Caco-2 (cell line): ENCODE measurements at places on chromosomes 12 and 14.
A peak's percentile ranks its signal among the peaks of the same experiment; 100 is the strongest.

DNA sequence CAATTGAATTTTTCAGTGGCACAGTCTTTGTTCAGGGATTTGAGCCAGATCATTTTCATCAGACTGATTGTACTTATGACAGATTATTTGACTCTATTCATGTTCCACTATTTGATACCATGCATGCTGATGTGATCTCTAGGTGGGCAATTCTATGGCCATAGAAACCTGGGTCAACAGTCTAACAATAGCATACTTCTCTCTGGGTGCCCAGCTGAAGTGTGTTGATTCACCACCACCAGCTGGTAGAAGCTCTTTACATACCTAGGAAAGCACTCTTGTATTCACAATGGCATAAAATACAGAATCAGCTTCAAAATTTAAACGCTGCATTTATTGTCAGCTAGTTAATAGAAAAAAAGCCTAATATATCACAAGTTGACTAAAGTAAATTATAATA lies 90.2 kb upstream of the TMTC2 start:
- no peak for DNase-seq

- DNase-seq: no peak
Observed at GRCh38 chr12:52195065-52195730, 3.4 kb upstream of the KRT80 start.

GRCh38 chr14:90544566-90544965 lies 147.7 kb downstream of the CALM1 start:
- no peak for DNase-seq

DNA sequence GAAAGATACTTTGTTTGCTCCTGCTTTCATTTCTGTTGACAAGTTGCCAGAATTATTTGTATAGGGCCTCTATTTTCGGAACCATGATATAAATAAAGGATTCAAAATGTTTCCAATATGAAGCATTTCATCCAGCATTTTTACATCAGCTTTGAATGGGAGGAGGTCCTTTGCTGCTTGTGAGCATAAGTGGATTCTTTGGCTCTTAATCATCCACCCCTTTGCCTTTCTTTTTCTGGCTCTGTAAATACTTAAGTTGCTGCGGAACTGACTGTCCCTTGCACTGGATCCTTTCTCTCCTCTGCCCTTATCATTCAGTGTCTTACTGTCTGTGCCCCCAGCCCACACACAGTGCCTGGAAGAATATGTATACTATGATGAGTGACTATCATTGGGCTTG lies 357.3 kb upstream of the RGS6 start:
- no peak for DNase-seq

- no peak for DNase-seq
Observed at GRCh38 chr12:116236976-116237375, 40.5 kb downstream of the MED13L start.

DNA sequence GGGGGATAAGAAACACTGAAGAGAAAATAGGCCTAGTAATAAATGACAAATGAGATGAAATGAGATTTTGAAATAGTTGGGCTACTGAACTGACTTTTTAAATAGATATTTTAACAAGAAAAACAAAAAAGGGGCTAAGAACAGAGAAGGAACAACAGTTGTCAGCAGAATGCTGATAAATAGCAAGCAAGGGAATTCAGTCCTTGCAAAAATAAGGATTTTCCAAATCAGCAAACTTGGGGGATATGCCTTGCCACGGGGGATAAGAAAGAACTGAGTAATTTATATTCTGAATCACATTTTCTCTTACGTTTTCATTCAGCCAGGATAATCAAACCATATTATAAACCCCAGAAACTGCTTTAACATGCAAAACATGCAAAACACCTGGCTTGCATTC lies 12.9 kb upstream of the CCDC196 start:
- no peak for DNase-seq

DNA sequence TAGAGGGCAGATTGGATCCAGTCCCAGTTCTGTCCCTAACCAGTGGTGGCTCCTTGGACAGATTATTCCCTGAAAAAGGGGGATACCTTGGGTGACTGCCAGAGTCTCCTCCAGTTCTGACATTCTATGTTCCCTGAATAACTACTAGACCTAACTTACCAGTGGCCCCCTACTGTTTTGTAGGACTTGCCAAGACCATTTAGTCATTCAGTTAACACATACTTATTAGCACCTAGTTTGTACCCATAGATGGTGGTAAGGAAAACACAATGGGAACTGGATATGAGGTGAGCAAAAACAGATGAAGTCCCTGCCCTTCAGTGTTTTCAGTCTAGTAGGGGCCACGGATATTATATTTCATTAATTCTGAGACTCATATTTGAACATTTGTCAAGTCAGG lies 3.5 kb downstream of the PRPF40B start:
- DNase-seq: no peak

DNA sequence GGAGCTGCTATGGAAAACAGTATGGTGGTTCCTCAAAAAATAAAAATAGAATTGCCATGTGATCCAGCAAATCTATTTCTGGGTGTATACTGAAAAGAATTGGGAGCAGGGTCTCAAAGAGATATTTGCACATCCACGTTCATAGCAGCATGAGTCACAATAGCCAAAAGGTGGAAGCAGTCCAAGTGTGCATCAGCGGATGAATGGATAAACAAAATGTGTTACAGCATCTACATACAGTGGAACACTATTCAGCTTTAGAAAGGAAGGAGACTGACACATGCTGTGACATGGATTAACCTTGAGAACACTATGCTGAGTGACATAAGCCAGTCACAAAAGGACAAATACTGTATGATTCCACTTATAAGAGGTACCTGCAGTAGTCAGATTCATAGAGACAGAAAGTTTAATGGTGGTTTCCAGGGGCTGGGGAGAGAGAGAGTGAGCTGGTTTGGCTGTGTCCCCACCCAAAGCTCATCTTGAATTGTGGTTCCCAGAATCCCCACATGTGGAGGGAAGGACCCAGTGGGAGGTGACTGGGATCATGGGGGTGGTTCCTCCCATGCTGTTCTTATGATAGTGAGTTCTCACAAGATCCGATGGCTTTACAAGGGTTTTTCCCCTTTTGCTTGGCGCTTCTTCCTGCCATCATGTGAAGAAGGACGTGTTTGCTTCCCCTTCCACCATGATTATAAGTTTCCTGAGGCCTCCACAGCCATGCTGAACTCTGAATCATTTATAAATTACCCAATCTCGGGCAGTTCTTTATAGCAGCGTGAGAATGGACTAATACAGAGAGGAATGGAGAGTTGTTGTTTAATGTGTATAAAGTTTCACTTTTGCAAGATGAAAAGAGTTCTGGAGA lies 17.6 kb upstream of the TBC1D30 start:
- no peak for DNase-seq

DNA sequence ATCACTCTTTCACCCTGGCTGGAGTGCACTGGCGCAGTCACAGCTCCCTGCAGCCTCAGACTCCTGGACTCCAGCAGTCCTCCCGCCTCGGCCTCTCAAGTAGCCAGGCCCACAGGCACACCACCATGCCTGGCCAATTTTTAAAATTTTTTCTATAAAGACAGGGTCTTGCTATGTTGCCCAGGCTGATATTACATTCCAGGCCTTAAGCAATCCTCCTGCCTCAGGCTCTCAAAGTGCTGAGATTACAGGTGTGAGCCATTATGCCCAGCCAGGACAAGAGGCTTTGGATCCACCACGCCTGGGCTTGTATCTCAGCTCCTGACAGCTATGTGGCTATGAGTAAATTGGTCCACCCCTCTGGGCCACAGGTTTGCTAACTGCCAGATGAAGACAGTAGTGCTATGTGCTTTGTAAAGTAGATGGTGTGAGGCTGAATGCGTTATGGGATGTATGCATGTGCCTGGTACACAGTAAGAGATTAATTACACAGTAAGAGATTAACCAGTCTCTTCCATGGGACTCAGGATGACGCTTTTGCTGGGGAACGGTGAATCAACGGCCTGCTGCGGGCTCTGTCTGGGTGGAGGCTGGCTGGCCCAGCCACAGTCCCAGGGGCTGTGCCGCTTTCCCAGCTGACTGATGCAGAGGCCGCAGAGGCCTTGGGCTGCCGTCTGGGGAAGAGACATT lies 53.3 kb upstream of the NCOR2 start:
- DNase-seq: no peak

- DNase-seq: no peak
Observed at GRCh38 chr14:66539034-66539433, 31.1 kb downstream of the GPHN start.

GRCh38 chr12:52371716-52372115 lies 4.4 kb upstream of the KRT85 start:
- DNase-seq: no peak

DNA sequence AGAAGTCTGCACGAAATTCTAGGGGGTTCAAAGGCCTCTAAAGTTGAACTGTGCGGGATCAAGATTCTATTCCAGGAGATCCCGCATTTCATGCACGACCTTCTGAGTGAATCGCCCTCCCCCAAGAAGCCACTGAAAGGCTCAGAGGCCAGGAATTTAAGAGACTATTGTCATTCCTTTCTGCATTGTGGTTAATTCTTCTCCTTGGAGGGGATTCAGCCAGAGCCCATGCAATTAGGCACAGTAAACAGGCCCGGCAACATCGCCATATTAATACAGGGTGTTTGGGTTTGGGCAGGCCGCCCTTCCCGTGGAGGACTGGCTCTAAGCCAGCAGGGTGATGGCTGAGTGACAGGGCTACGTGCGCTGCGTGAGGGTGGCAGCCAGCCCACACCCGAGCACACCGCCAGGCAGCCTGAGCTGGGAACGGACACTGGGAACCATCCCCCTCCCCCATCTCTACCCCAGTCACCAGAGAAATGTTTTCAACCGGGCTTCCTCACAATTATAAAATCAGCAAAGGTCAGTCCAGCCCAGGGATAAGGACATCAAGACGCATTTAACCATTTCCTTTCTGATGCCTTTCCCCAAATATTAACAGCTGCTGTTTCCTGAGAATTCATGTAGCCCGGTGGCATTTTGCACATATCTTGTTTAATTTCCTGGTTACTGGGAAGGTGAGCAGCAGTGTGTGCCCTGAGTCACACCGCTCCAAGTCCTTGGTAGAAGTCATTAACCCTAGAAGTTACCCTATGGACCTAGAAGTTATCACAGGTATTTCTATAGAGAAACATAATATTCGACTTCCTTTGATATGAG lies 12.5 kb downstream of the EGLN3 start:
- no peak for DNase-seq

DNA sequence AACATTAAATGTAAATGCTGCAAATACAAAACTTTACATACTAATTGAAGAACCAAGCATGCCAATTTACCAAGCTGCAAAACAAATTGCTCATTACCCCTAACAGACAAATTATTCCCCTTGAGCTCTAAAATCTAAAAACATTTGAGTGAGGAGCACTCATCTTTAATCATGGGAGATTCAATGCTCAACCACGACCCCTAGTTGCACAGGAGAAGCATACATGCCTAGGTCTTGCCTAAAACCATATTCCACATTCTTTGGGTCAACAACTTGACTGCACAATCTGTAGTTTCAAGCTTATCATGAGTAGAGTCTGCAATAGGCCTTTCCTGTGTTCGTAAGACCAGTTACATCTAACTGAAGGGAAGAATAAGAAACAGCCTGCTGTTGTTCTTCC lies 69.7 kb downstream of the MGAT4C start:
- DNase-seq: no peak

GRCh38 chr12:116138781-116139180 lies 138.7 kb downstream of the MED13L start:
- no peak for DNase-seq

DNA sequence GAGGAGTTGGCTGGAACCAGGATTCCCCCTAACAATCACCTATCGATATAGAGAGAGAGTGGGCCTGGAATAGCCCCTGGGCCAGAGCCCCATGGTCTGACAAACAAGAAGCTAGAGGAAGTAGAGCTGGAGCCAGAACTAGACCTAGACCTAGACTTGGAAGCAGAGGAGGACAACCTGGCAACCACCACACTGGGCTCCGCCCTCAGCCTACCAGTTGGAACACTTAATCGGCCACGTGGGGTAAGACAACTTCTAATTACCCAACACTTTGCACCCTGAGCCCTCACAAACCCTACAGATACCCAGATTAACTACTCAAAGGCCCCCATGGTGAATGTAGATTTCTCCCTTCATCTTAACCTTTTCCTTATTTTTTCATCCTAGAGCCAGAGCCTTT lies 4.6 kb upstream of the PA2G4 start:
- no peak for DNase-seq

- no peak for DNase-seq
Observed at GRCh38 chr14:36822685-36823084, 161.0 kb downstream of the PAX9 start.

- peak; percentile 91 for DNase-seq
Observed at GRCh38 chr14:49966304-49966809, 73.5 kb downstream of the ARF6 start.

DNA sequence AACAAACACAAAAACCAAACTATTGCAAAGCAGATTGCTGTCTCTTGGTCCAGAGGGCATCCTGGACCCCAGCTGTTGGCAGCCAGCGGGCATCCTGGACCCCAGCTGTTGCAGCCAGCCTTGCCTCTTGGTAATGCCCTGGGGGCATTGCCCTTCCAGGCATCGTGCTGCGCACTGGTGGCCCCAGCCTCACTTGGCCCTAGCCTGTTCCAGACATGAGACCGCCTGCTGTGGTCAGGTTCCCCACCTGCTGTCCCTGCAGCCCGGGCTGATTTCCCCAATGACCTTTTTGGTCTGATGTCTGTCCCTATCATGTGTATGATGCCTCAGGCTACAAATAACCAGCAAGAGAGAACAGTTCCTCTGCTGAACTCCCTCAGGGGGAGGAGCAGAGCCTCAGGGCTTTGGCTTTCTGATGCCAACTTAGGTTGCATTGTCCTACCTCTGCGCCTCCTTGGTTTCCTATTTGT lies 20.8 kb downstream of the MLXIP start:
- no peak for DNase-seq

- DNase-seq: no peak
Observed at GRCh38 chr12:79921786-79922185, 13.1 kb downstream of the PPP1R12A start.

GRCh38 chr12:27807063-27807703 lies 27.1 kb upstream of the MANSC4 start:
- DNase-seq: no peak

DNA sequence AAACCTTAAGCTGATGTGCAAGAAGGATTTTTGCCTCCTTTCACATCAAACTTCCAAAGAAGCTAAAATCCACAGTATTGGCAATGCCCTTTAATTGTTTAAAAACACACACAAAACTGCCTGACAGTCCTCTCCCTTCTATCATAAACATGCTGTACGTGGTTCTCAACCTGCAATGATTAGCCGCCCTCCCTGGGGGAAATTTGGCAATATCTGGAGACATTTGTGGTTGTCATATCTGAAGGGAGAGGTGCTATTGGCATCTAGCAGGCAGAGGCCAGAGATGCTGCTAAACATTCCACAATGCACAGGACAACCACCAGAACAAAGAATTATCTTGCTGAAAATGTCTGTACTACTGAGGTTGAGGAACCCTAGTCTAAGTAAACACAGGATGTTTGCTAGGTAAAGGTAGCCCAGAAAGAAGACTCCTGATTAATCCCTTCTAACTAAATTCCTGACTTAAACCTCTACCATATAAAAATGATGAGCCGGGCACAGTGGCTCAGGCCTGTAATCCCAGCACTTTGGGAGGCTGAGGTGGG lies 1.2 kb downstream of the ACOT6 start:
- DNase-seq: no peak

- no peak for DNase-seq
Observed at GRCh38 chr12:121831571-121832245, 27.0 kb downstream of the HPD start.
